ENCODE measurements at places on chromosomes 5 and 9.

DNA sequence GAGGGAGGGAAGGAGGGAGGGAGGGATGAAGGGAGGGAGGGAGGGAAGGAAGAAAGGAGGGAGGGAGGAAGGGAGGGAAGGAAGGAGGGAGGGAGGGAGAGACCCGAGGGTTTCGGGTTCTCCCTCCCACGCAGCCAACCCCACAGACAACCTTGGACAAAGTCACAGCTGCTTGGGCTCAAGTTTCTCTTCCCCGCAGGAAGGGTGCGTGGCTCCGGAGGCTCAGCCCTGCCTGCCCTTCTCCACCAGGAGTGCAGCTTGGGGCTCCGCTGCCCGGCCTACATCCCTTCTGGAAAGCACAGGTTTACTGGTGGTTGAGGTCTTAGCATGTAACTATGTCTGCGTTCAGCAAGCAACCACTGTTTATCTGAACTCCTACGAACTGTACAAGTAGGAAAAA is 15.0 kb downstream of the SLC12A7 start:
- no peak for DNase-seq
- H3K27ac ChIP-seq = no peak overlapping the region
- H3K36me3 ChIP-seq = peaks cover 14% of the 10 kb centered on the region
- peaks cover 10% of the 10 kb centered on the region for H3K4me1 ChIP-seq

DNA sequence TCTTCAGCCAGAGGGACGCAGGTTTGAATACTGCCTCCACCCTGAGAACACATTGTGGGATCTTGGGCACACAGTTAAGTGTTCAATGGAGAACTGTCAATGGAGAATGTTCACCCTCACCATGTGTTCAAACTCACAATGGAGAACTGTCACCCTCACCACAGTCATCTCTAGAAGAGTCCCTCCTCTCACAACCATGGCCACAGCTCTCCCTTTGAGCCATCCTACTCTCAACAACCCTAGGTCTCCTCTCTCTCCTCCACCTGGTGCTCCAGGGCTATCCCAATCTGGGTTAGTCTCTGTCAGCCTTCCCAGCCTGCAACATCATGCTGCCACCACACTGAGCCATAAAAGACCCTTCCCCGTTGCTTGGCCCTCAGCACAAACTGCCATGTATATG is 36.3 kb upstream of the HAND1 start:
- no peaks in the 10 kb centered on the region for H3K4me1 ChIP-seq
- no peak overlapping the region for H3K4me3 ChIP-seq
- no peak overlapping the region for H3K27ac ChIP-seq
- H3K36me3 ChIP-seq = no peaks in the 10 kb centered on the region

DNA sequence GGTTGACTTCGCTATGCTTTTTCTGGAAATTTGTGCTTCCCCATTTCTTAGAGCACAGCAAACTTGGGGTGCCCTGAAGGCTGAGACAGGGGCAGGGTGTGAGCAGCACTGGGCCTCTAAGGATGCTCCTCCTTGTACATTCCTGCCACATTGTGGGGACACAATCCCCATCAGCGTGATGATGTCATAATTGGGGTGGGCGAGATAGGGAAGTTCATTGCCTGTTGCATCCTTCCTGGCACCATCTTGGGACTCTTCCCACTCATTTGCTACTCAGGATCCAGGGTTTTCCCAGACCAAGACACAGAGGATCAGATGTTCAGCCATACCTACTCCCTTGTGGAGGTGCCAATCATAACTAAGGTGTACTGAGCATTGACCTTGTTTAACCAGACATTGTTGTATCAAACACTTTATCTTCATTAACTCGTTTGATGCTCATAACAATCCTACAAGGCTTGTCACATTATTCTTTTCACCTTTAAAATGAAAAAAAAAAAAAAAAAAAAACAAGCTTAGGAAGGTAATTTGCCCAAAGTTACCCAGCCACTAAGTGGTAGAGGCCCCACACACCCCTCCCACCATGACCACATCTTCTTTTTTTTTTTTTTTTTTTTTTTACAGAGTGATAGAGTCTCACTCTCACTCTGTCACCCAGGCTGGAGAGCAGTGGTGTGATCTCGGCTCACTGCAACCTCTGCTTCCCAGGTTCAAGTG is 87.6 kb downstream of the UGCG start:
- no peaks in the 10 kb centered on the region for H3K27me3 ChIP-seq
- no peak overlapping the region for H3K4me3 ChIP-seq
- H3K27ac ChIP-seq = no peak overlapping the region
- H3K36me3 ChIP-seq = no peaks in the 10 kb centered on the region
- no peaks in the 10 kb centered on the region for H3K4me1 ChIP-seq

GRCh38 chr9:85212887-85213286 is 528.9 kb downstream of the AGTPBP1 start:
- peaks cover 4% of the 10 kb centered on the region for H3K4me1 ChIP-seq
- H3K27ac ChIP-seq = no peak overlapping the region
- H3K36me3 ChIP-seq = no peaks in the 10 kb centered on the region
- H3K27me3 ChIP-seq = no peaks in the 10 kb centered on the region
- DNase-seq = no peak

- no peak for DNase-seq
- no peaks in the 10 kb centered on the region for H3K36me3 ChIP-seq
- no peaks in the 10 kb centered on the region for H3K4me1 ChIP-seq
- no peaks in the 10 kb centered on the region for H3K27me3 ChIP-seq
These were observed 51.6 kb downstream of the NUDT12 start for GRCh38 chr5:103510851-103511553.

DNA sequence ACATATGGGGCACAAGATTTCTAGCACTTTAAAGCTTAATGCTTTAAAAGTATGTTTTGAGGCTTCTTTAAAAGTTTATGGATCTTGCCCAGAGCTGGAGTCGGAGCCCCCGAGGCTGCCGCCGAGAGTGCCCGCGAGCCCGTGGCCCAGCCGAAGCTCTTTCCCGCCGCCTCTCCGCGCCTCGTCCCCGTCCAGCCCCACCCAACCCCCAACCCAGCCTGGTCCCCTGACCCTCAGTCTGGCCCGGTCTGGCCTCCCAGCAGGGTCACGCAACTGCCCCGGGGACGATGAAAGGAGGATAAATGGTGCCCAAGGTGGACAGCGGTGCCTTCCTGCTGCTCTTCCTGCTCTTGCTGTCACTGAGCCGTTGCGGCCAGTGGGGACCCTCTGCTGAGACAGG is 1.7 kb downstream of the TSSK1B start:
- DNase-seq = no peak
- no peak overlapping the region for H3K4me3 ChIP-seq
- no peak overlapping the region for H3K27ac ChIP-seq
- H3K36me3 ChIP-seq = no peaks in the 10 kb centered on the region
- no peaks in the 10 kb centered on the region for H3K4me1 ChIP-seq

DNA sequence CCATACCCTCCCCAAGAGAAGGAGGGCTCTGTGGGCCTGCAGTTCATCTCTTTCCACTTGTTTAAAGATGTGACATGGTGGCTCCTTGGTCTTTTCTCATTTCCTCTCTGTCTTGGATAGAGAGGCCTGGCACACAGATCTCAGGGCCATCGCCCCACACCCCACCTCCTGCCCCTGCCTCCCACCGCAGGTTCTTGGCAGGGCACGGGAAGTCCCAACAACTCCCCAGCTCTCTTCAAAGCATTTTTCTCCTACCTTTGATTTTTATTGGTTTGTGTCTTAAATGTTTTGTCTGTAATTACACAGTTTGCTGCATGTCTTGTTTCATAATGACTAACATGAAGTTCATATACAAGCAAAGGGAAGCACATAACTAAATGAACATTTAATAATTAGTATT is 178.5 kb upstream of the MSX2 start:
- H3K27me3 ChIP-seq = no peaks in the 10 kb centered on the region
- H3K4me1 ChIP-seq = peaks cover 2% of the 10 kb centered on the region
- no peaks in the 10 kb centered on the region for H3K36me3 ChIP-seq

GRCh38 chr9:85647571-85647970 is 94.2 kb downstream of the AGTPBP1 start:
- H3K4me1 ChIP-seq = no peaks in the 10 kb centered on the region
- H3K27me3 ChIP-seq = no peaks in the 10 kb centered on the region
- no peak for DNase-seq
- H3K36me3 ChIP-seq = no peaks in the 10 kb centered on the region
- no peak overlapping the region for H3K4me3 ChIP-seq
- no peak overlapping the region for H3K27ac ChIP-seq

- H3K27me3 ChIP-seq = no peaks in the 10 kb centered on the region
- H3K27ac ChIP-seq = no peak overlapping the region
- H3K36me3 ChIP-seq = no peaks in the 10 kb centered on the region
- H3K4me1 ChIP-seq = no peaks in the 10 kb centered on the region
- H3K4me3 ChIP-seq = no peak overlapping the region
- peak; percentile 41 for DNase-seq
These were observed 34.3 kb upstream of the MACIR start for GRCh38 chr5:103224118-103224893.

GRCh38 chr9:18905883-18906629 is 127.0 kb downstream of the SAXO1 start:
- no peaks in the 10 kb centered on the region for H3K36me3 ChIP-seq
- no peaks in the 10 kb centered on the region for H3K4me1 ChIP-seq
- no peak for DNase-seq
- H3K27me3 ChIP-seq = no peaks in the 10 kb centered on the region

GRCh38 chr5:68306361-68307014 is 90.9 kb downstream of the PIK3R1 start:
- DNase-seq = no peak
- no peak overlapping the region for H3K27ac ChIP-seq
- H3K36me3 ChIP-seq = no peaks in the 10 kb centered on the region
- H3K4me1 ChIP-seq = no peaks in the 10 kb centered on the region

DNA sequence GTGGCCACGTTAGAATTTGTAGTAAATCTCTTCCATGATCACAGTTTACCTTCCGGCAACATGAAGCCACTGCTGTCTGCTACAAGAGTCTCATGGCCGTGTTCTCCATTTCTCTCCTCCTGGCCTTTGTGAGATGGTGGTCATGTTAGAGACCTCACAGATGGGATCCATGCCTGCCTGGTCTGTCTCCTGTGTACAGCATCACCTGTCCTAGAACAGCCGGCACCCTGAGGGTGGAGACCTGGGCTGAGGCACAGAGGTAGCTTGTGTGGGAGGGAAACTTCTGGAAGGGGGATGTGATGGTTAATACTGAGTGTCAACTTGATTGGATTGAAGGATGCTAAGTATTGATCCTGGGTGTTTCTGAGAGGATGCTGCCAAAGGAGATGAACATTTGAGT is 3.1 kb upstream of the FCN2 start:
- DNase-seq = no peak
- no peaks in the 10 kb centered on the region for H3K27me3 ChIP-seq
- no peak overlapping the region for H3K4me3 ChIP-seq
- H3K27ac ChIP-seq = no peak overlapping the region

DNA sequence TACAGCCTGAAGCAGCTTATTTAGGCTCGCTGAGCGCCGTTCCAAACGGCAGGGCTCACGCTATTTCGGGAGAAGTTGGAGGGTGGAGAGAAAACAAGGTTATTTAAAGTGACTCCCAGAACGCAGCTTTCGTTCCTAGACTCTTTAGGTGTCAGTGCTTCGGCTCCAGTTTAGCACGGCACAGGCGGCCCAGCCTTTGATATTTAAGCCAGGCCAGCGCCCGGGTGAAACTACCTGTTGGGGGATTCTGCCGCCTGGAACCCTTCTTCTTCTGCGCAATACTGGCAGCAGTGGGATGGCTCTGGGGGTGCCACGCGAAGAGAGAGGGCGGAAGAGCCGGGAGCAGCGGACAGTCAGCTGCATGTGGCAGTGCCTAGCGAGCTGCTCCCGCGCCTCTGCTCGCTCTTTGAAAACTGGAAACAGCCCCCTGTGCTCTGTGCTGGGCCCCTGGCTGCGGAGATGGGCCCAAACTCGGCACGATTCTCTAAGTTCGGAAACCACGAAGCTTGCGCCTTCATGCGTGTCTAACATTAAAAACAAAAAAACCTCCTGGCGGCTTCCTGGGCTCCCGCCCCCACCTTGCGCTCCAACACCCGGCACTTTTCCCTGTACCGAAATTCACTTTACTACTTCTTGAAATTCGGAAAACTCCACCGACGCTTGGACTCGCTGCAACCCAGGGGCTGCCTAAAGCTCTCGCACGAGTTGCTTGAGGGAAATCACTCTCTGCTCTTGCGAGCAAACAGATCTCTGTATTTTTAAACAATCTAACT is 34.6 kb upstream of the NFIB start:
- H3K27ac ChIP-seq = no peak overlapping the region
- H3K4me1 ChIP-seq = peaks cover 48% of the 10 kb centered on the region
- H3K4me3 ChIP-seq = no peak overlapping the region
- peaks cover 95% of the 10 kb centered on the region for H3K27me3 ChIP-seq
- no peaks in the 10 kb centered on the region for H3K36me3 ChIP-seq

DNA sequence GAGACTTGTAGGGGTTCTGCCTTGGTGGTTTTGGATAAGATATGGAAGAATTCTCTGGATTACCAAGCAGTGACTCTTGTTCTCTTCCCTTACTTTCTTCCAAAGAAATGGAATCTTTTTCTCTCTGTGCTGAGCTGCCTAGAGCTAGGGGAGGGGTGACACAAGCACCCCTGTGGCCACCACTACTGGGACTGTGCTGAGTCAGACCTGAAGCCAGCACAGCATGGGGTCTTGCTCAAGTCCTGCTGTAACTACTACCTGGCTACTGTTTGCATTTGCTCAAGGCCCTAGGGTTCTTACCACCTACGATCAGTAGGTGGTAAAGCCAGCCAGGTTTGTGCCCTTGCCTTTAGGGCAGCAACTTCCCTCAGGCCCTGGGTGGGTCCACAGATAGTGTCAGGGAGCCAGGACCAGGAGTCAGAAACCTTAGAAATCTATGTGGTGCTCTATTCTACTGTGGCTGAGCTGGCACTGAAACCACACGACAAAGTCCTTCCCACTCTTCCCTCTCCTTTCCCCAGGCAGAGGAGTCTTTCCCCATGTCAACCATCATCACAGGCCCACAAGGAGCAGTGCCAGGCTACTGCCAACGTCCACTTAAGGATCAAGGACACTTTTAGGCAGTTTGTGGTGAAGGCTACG is 53.8 kb downstream of the SREK1 start:
- H3K36me3 ChIP-seq = no peaks in the 10 kb centered on the region
- no peak overlapping the region for H3K27ac ChIP-seq
- no peak for DNase-seq
- no peak overlapping the region for H3K4me3 ChIP-seq
- H3K4me1 ChIP-seq = peaks cover 5% of the 10 kb centered on the region

DNA sequence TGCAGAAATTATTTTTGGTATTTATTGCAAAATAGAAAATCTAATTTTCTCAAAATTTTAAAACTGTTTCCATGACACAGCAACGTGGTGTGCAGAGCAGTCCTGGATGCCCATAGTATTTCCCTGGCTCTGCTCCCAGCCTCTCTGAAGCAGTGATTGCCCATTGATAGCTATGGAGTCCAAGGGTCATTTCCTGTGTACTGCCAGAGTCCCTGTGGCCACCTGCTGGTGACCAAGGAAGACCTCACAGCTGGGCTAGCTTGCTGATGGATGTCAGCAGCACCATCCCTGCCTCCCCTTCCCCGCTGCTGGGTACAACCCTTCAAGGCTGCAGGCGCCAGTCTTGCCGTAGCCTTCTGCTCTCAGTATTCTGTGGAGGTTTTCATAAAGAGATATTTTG is 184.1 kb downstream of the DIRAS2 start:
- no peak for DNase-seq
- no peaks in the 10 kb centered on the region for H3K4me1 ChIP-seq
- H3K36me3 ChIP-seq = no peaks in the 10 kb centered on the region
- peaks cover 4% of the 10 kb centered on the region for H3K27me3 ChIP-seq
- H3K27ac ChIP-seq = no peak overlapping the region

Measured in neuronal stem cell (in vitro differentiated cells).